Fibroblast of villous mesenchyme (primary cell): ENCODE measurements at places on chromosomes 1 and 21. TPM values are rescaled to one million over a fixed set of nuclear protein-coding genes. Genes with fewer than 3 reads are reported as not detected.

GRCh38 chr1:62689524-62689923, 1.3 kb upstream of the DOCK7 start:
- DNase-seq: peak; percentile 58

- DNase-seq: no peak
Observed at GRCh38 chr1:53641481-53642214, 97.3 kb downstream of the GLIS1 start.

The HMGCS2 gene
- not detected in 2 replicates for total RNA-seq

DNA sequence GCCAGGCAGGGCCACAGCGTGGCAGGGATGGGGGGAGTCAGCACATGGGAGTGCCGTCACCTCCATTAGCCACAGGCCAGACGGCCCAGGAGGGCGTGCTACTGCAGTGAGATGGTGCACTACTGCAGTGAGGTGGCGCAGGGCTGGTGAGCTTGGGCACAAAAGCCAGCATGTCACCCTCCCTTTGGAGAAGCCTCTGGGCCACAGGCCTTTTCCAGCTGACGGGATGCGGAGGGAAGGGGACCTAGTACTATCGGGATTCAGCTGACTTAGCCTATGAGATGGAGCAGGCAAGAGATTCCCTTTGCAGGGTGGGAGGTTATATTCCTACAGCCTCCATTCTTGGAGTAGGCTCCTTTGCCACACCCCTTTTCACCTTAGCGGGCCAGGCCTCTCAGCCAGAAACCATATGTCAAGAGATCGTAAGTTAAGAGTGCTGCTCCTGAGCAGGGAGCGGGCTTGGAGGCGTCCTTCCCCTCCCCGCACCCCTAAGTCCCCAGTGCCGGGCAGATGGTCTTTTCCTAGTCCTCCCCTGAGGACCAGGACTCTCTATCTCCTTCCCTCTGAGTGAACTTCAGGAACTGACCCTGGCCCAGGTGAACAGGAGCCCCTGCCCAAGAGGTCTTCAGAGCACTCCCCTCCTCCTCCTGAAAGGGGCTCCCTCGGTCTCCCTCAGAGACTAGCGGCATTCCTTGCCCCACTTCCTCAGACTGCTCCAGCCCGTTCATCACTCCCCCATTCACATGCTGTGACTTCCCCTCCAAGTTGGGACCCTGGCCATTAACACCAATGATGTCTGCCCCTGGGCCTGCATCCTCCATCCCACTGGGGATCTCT, 8.2 kb downstream of the NES start:
- no peak for DNase-seq

DNA sequence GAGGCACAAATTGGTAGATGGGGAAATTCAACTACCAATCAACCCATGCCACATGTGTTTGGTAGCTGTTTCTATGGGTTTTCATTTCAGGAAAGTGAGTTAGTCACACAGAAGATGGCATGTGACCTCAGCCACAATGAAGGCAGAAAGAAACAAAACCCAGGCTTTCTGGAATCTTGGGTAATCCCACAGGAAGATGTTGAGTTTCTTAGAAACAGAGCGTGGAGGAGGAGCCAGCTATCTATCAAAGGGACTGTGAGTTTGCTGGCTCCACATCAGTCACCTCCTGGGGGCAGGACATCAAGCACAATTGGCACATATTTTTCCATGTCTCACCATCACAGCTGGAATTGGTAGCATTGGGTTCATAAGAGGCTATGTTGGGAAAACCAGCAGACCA, 188.9 kb upstream of the PLXNA2 start:
- no peak for DNase-seq

The GFI1 gene
- under 0.01 TPM in 2 replicates for total RNA-seq

DNA sequence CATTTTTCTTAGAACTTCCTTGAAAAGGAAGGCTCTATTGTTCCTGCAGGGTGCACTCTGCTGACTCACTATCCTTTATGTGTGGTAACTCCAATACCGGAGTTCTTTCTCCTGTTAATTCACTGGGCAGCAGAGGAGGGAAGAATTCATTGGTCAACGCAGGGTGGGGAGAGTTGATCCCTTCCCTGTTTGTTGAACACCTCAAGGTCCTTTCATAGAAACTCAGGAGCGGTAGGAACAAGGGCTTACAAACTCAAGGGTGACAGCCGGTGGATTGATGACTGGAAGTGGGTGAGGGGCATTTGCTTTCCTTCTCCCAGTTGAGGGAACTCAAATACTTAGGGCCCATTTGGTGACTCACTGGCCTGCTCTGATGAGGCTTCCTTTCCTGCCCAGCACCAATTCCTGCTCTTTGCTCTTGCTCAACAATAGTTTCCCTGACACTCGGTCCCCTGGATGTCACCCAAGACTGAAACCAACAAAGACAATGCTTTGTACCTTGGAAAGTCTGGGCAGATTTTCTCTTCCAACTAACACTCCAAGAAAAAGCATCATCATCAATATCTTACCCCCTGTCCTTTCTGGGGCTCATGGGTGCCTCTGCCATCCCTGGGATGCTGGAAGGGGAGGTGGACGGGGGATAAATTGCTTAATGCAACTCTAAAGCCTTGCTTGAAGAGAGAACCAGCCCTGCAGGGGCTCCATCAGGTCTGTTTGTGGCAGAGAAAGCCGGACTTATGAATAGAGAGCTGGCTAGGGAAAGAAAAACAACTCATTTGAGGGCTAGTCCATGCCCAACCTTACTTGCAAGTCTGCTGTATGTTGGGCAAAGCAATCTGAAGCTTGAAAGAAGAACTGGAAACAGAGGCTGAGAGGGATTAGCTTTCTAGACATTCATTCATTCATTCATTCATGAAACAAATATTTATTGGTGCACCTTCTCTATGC, 9.3 kb downstream of the SLC26A9 start:
- DNase-seq: peak; percentile 12

DNA sequence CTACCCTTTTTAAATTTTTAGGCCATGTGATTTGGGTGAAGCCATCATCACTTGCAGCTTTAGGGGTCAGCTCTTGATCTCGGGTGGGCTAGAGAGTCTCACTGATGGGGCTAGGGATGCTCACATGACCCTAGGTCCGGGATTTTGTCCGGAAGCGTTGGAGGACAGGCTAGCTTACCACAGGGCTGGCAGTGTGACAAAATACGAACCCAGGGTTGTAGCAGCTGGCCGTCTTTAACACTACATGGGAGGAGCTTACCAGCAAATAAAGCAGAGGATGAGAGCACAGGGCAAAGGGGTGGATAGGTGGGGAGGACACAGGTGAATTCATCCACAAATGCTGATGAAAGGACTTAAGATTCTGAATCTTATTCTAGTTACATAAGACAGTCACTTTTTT, 21.9 kb downstream of the GPR161 start:
- peak; percentile 28 for DNase-seq

The LCE1C gene
- total RNA-seq: not detected in 2 replicates

- DNase-seq: peak; percentile 89
Observed at GRCh38 chr1:2088458-2088857, 38.2 kb downstream of the PRKCZ start.

The DENND2C gene
- total RNA-seq: 2.6 and 3.2 TPM in 2 replicates

The CHI3L1 gene
- total RNA-seq: 15.8 and 136 TPM in 2 replicates

The SPRR2D gene
- not detected in 2 replicates for total RNA-seq

DNA sequence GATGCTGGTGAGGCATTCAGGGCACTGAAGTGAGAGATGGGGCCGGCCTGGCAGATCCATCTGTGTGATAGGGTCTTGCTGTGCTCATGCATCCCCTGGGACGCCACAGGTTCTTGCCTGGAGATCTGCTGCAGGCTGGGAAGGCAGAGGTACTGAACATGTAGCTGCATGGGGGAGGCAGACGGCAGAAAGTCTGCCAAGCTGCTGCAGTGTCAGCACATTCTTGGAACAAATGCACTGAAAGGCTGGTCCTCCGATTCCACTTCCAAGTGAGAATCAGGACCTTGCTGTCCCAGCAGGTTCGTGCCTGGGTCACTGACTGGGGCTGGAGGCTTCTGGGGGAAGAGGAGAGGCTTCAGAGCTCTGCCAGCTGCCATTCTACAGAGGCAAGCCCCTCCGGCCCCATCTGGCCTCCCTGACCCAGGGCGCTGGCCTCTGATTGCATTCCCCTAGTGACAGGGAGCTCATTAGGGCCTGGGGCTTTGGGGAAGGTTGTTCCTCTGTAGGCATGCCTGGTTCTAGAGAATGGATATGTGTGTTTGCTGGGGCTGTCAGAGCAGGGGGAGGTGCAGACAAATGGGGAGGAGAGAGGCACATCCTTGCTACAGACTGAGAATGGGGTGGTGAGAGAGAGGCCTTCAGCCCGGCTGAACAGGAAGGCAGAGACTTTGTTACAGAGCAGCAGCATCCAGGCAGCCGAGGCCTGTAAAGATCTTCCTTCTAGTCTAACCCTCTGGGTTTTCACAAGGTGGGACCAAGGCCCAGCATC, 174.0 kb downstream of the TRABD2B start:
- no peak for DNase-seq

- DNase-seq: no peak
Observed at GRCh38 chr1:165647970-165648369, 16.9 kb downstream of the MGST3 start.

The TDRD5 gene
- total RNA-seq: not detected in 2 replicates

- peak; percentile 19 for DNase-seq
Observed at GRCh38 chr1:28190337-28190979, 14.0 kb upstream of the PTAFR start.

DNA sequence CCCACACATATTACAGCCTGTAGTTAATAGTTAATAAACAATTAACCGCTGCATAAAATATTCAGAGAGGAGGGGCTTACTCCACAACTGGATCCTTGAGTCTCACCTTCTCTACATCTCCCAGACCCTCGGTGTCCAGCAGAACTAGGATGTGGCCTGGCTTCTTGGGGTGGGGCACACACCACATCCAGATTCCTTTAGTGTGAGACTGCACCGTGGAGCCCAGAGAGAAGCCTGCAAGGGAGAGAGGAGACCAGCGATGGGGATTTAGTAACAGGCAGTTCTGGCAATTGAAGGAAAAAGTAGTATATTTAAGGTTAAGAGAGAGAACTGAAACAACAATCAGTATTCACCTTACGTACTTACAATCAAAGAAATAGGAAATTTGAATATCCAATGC, 4.9 kb downstream of the GBP1 start:
- no peak for DNase-seq

The PUSL1 gene
- total RNA-seq: 25.0 and 36.7 TPM in 2 replicates
